Aorta (tissue), 5 donors: ENCODE measurements at places on chromosomes 3 and 15. TPM values are rescaled to one million over a fixed set of nuclear protein-coding genes. Genes with fewer than 3 reads are reported as not detected.

- DNase-seq, result no peak
These were observed 468.0 kb upstream of the GBE1 start for GRCh38 chr3:82229397-82229796.

- no peak for DNase-seq
These were observed 23.4 kb downstream of the NCBP2 start for GRCh38 chr3:196918968-196919367.

GRCh38 chr3:120039642-120040610, 54.3 kb downstream of the GSK3B start:
- no peak for DNase-seq

DNA sequence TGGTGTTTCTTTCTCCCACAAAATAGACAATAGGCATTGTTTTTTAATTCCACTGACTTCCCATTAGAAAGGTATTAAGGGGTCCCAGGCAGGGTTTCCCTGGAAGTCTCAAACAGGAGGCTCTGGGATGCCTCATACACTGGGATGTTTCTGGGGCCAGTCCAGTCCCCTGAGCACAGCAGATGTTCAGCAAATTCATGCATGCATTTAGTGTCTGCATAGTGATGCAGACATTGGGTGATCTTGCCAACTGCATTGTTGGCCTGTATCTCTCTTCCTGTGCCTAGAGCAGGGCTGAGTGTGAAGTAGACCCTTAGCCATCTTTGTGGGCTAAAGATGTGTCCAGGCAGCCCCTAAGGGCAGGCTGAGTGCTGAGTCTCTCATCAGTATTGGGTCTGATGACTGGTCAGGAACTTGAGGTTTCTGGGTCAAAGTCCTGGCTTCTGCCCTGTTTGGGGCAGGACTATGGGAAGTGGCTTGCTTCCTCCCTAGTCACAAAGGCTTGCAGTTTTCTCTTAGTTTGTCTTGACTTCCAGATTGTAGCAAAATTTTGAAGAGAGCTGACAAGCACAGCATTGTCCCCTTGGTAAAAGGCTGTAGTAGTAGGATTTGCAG, 56.5 kb downstream of the BSN start:
- DNase-seq, result no peak

DNA sequence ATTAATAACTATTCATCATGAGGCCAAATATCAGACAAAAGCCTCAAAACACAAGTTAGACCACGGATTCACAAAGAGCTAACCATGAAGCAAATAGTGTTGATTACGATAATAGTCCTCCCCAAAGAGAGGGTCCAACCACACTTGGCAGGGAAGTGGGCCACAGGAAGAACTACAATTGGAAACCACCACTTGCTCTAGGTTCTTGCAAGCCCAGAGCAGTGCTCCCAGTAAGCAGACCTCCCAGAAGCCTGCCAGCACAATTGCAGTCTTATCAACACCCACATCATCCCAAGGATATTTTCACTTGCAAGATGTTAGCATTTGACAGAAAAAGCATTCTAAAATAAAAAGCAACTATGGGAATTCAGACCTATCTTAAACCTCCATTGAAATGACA, 11.3 kb downstream of the SETD2 start:
- DNase-seq, result no peak

GRCh38 chr3:193499136-193499770, 55.4 kb downstream of the ATP13A4 start:
- no peak for DNase-seq

GRCh38 chr3:76638006-76638405, 401.9 kb upstream of the ROBO2 start:
- no peak for DNase-seq

DNA sequence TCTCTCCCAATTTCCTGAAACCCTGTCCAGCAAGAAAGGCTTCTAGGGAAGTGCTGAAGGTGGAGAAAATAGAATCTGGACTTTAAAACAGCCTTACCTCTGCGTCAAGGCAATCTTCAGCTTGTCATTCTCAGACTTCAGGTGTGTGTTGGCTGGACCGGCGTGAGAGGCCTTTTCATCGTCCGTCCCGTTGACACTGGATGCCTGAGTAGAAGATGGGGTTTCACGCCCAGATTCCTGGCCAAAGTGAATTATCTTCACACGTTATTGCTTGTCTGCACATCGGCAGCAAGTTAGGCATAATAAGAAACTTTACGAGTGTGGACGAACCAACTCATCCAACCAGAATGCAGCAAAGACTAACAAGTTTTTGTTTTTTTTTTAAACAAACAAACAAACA, 49.5 kb downstream of the WHAMM start:
- no peak for DNase-seq

GRCh38 chr3:121735047-121735696, 14.4 kb downstream of the GOLGB1 start:
- DNase-seq, result no peak

DNA sequence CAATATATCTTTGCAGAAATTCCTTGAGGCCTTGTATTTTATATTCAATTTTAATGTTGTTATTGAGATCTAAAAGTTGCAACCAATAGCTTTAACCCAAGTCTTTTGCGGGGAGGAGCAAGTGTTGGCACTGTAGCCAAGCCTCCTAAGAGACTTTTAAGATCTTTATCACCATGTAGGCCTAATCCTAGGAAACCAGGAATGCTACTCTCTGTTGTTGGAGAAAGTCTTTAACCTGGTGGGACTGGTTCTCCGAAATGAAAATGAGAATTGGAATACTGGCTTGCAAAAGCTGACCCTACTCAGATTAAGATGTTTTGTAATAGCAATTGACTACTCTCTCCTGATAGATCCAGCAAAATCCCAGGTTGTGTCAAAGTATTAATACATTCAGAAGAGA, 25.8 kb downstream of the SHC4 start:
- DNase-seq, result no peak

GRCh38 chr15:78208341-78208844, 26.0 kb downstream of the ACSBG1 start:
- no peak for DNase-seq

DNA sequence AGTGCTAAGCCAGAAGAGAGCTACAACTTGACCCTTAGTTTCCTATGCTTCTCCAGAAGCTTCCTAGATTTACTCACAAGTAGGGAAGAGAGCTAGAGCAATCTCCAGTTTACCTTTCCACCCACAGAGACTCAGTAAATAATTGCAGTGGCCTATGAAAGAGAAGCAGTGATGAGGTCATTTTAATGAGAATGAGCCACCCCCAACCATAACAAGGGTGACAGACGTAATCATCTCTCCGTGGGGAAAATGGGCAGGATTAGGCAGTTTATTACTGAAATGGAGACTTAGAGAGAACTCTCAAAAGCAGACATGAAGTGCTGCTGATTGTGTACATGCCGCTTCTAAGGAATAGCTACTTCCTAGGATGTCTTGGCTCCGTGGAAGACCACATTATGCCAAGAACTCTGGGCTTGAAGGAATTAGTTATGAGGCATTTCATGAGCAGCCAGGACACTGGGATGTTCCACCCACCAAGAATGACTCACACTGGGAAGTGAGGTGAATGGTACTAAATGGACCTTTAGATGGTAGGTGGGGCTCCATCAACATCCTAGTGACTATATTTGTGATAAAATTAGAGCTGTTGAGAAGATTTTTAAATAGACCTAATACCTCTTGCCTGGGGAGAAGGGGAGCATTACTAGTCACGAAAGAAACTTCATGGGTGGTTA, 160.9 kb downstream of the EDEM1 start:
- no peak for DNase-seq

The UROC1 gene
- total RNA-seq, result not detected

The GOLGA8G gene
- not detected for total RNA-seq

The FGF7 gene
- 120 TPM for total RNA-seq

The RLBP1 gene
- not detected for total RNA-seq

The CHRM5 gene
- total RNA-seq, result not detected

The LINS1 gene
- total RNA-seq, result 19.2 TPM

The FBN1 gene
- 529 TPM for total RNA-seq
